ENCODE measurements at places on chromosomes 13 and 19.
A peak's percentile ranks its signal among the peaks of the same experiment; 100 is the strongest.

DNA sequence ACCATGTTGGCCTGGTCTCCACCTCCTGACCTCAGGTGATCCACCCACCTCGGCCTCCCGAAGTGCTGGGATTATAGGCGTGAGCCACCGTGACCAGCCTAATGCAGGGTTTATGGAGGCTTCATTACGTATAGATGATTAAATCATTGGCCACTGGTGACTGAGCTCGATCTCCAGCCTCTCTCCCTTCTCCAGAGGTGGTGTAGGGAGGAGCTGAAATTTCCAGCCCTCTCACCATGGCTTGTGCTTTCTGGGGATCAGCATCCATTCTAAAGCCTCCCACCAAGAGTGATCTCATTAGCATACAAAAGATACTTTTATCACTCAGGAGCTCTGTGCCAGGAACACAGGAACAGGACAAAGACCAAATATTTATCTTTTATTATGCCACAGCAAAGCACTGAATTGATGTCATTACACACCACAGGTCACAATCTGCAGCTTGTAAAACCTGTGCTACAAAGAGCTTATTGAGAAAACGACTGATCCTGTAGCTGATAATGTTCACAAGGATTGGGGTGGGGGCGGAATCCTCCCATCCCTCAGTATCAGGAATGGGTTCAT lies 32.4 kb downstream of the RHPN2 start:
- DNase-seq = no peak

- DNase-seq = no peak
These were observed 124.5 kb downstream of the FLT1 start for GRCh38 chr13:28370448-28370847.

GRCh38 chr13:32657309-32657708 lies 71.1 kb downstream of the PDS5B start:
- DNase-seq = no peak

DNA sequence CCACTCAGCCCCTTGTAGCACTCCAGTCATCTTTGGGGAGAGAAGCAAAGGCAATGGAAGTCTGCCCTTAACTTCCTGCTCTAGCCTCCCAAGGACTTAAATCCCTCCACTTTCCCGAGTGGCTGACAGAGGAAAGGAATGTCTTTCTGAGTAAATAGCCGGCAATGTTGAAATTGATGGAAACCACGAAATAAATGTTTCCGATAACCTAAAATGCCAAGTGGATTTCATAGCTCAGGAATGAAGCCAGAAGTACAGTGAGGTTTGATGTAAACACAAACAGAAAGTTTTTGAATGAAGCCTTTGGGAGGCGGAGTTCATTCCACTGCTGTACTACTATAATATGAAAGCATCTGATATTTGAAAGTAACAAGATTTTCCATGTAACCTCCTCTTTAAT lies 14.0 kb upstream of the TBC1D4 start:
- DNase-seq = no peak

DNA sequence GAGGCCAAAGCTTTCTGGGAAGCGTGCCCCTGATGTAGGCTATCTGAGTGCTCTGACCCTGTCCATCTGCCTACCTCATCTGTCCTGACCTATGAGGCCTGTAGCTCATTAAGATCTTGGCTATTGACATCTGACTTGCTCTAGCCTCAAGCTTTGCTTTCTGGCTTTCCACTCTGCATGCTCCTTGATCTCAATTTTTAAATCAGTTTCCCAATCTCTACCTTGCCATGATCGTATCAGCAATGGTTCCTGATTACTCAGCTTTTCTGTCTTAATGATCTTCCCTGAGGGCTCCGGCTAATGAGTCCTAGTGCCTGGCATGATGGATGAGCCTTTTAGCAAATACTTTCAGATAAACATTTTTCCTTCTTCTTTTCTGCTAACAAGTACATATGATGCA lies 262.0 kb downstream of the NDFIP2 start:
- DNase-seq = no peak

DNA sequence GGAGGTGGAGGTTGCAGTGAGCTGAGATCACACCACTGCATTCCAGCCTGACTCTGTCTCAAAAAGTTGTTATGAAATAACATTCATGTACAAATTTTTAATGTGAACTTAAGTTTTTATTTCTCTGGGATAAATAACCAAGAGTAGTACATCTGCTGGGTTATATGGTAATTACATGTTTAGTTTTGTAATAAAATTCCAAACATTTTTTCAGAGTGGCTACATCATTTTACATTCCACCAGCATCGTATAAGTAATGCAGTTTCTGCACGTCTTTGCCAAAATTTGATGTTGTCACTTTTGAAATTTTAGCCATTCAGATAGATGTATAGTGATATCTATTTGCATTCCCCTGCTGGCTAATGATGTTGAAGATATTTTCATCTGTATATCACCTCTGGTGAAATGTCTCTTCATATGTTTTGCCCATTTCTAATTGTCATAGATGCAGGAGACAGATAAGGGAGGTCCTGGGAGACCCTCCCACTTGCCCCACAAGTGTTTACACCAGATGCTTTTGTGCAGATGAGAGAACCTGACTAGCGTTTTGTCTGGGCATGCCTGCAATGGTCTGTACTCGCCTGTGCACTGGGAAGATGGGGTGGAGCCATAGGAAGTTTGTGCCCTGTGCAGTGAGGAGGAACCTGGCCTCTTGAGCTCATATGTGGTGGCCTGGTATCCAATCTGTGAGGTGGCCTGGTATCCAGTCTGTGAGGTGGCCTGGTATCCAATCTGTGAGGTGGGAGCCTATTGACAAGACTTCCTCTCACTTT lies 12.7 kb upstream of the KBTBD6 start:
- no peak for DNase-seq

- DNase-seq = no peak
These were observed 386.2 kb downstream of the IRS2 start for GRCh38 chr13:109400209-109400608.

- DNase-seq = peak; percentile 65
These were observed 20.0 kb upstream of the ZDHHC20 start for GRCh38 chr13:21478881-21479808.

GRCh38 chr13:33512880-33513554 lies 227.5 kb upstream of the STARD13 start:
- no peak for DNase-seq

DNA sequence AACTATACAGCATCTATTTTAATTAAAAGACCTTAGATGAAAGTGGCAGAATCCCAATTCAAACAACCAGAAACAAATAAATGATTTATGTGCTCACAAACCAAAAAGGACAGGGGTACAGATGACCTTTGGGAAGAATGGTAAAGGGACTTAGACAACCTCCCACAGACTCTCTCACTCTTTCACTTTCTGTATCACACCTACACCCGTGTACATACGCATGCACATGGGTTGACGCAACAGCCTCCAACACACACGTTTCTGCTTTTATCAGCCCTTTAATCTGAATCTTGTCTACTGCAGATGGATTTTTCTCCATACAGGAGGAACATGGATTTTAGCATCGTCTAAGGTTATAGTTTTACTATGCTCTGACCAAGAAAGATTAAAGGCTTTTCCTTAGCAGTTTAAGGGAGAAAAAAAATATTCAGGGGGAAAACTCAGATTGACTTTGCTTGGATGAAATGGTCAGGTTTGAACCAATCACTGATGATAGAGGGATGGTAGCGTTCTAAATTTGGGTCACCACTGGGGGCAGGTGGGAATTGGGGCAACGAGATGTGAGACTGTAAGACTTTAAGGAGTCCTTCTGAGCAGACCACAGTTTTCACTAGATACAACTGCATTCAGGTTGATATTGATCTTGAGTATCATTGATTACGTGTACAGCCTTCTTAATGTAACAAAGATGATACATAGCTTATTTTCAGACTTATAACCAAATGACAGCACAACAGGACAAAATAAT lies 166.1 kb downstream of the ITGBL1 start:
- DNase-seq = peak; percentile 18
